ENCODE measurements at places on chromosomes 12 and 14.

DNA sequence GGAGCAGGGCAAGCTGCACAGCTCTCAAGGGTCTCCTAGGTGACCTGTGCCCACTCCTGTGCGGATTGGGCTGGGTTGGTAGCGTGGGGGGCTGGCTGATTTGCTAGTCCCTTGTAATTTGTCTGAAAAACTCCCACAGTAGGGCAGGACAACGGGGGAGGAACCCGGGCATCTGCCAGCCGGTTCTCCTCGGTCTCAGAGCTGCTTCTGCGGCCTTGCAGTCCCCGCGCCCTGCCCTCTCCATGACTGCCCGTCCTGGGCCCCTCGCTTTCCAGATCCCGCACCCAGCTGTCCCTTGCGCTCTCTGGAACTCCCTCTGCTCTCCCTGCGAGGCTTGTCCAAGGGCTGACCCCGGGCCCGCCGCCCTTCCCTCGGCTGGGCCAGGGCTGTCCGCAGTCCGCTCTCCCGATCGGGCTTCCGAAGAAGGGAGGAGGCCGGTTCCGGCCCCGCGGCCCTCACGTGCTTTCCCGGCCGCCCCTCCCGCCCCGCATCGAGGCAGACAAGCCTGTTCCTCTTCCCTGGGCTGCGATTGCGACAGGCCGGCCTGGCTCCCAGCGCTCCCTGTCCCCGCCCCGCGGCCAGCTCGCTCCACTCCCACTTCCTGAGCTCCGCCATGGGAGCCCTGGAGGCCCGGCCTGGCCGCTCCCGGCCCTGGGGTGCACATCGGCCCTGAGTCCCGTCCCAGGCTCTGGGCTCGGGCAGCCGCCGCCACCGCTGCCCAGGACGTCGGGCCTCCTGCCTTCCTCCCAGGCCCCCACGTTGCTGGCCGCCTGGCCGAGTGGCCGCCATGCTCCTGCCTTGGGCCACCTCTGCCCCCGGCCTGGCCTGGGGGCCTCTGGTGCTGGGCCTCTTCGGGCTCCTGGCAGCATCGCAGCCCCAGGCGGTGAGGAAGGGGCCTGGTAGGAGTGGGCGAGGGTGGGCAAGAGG lies at the start of gene LTBR:
Gene LTBR (plus strand): TSS at position 591 of the 927 bp plus-strand sequence. CDS start 197 bp downstream, at position 788.
- DNase-seq, result peak; percentile 95

GRCh38 chr12:129298921-129299320 lies 445.6 kb downstream of the GLT1D1 start:
- no peak for DNase-seq

- peak; percentile 94 for DNase-seq
Measured at GRCh38 chr12:124466216-124467128, 100.9 kb downstream of the NCOR2 start.

DNA sequence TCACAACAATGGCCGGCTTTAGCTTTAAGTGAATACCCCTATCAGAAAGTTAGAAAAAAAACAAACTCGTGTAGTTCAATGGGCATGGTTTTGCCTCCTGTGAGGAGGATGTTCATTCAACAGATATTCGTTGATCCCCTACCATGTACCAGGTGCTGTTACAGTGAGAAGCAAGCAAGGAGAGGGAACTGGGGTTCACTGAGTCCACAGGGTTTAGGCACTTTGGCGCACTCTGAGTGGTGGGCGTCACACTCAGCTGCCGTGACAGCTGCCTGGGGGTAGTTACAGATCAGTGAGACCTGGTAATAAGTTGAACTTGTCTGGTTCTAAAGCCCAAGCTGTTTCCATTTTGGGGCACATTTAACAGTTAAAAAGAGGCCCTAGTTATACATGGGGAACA lies 74.2 kb downstream of the PAPOLA start:
- no peak for DNase-seq

- DNase-seq, result no peak
Measured at GRCh38 chr12:22268973-22269372, 65.5 kb downstream of the ST8SIA1 start.

DNA sequence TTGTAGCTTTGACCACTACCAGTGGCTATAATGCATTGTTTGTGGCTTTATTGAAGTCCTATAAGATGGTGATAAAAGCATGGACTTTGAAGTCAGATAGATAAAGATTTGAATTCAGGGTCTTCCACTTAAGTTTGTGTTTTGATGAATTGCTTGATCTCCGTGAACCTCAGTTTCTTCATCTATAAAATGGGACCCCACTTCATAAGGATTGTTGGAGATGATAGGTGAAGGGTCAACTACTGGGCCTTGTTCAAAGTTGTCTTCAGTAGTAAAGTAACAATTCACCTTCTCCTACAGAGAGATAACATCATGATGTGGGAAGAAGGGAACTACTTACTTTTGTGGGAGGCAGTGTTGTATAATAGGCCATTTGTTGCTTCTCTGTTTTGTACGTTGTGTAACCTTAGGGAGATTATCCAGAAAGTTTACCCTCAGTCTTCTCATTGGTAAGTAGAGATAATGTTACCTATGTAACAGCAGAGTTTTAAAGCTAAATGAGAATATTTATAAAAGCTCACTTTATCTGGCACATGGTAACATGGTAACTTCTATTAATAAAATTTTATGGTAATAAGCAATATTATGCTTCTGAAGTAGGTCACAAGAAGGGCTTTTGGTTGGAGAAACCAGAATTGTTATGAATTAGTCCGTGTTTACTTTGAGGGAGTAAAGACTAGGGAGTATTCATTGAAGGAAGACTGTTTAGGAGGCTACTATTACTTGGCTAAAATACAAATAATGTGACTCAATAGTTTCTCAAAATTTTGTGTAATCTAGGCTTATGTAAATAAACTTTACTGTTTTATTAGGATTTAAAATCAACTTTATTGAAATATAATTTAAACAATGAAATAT lies 15.1 kb downstream of the ADIPOR2 start:
- DNase-seq, result no peak

DNA sequence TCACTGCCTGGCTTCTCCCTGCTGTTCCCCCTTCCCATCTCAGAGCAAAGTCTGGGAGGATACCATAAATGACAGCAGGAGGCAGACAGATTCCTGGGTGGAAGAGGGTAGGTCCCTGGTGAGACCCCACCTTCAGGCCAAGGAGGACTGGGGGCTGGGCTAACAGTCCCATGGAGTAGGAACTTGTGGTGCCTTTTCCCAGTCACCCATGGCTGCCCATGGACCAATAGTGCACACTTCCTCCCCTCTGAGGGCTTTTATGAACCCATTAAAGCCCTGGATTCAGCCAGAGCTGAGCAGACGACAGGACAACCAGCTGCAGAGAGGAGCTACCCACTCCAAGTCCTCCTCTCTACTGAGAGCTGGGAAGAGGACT lies 36.6 kb upstream of the OR5AU1 start:
- no peak for DNase-seq

DNA sequence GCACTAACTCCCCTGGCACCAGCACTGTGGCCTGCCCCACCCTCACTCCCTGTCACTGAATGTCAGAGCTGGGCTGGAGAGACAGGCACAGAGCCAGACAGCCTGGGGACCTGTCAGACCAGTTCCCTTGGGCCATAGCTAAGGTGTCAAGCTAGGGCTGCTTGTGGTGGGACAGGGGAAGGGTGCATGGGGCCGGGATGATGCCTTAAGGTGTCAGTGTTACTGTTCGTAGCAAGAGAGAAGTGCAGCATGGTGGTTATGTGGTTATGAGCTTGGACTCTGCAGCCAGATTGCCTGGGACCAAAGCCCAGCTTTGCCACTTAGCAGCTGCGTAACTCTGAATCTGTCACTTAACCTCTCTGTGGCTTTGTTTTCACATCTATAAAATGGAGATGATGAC lies 3.8 kb downstream of the RAPGEF3 start:
- no peak for DNase-seq

- no peak for DNase-seq
Measured at GRCh38 chr14:31902002-31902401, 175.1 kb upstream of the ARHGAP5 start.

DNA sequence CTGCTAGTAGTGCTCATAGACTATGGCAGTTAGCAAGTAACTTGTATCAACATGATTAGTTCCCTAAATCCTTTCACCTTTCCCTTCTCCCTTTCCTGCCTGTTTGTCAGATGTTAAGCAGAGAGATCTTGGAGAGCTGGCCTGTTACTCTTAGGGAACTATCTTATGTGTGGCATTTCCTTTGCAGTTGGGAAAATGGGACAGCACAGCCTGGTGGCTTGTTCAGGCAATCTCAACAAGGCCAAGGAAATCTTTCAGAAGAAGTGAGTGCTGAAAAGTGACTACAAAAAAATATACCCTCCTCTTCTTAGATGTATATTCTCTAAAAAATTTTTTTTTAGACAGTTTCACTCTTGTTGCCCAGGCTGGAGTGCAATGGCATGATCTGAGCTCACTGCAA lies 7.4 kb downstream of the PARP2 start:
- DNase-seq, result peak; percentile 11

GRCh38 chr14:101719708-101720107 lies 41.8 kb upstream of the PPP2R5C start:
- no peak for DNase-seq

DNA sequence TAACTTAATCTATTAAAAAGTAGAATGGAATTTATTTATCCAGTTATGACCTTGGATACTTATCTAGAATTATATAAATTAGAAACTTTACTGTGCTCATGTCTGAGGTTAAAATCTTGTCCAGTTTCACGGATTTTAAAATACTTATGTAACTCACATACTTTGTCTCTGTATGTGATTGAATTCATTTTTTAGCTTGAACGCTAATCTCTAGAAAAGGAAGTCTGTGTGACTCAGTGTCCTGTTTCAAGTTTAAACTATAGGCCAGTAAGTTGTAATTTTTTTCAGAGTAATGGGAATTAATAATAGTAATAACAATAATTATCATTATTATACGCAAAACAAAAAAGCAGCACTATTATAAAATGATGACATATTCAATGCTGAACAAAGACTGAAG lies 168.6 kb downstream of the CPNE8 start:
- no peak for DNase-seq

DNA sequence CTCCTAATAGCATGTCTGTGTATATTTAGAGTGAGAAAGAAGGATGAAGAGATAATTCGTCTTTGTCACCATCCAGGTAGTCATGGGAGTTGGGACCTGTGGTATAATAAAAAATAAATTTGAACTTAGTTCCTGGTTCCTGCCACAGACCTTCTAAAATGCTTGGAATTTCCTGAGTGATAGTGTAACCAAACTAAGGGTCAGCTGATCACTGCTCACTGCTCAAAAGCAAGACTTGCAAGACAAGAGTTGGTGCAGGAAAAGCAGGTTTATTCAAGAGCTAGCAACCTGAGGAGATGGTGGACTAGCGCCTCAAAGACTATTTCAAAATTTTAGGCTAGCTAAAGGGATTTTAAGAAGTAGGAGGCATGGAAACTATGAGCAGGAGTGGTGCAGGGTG lies 19.1 kb downstream of the ANG start:
- DNase-seq, result no peak

- DNase-seq, result no peak
Measured at GRCh38 chr14:104787736-104788135, 7.8 kb downstream of the AKT1 start.

DNA sequence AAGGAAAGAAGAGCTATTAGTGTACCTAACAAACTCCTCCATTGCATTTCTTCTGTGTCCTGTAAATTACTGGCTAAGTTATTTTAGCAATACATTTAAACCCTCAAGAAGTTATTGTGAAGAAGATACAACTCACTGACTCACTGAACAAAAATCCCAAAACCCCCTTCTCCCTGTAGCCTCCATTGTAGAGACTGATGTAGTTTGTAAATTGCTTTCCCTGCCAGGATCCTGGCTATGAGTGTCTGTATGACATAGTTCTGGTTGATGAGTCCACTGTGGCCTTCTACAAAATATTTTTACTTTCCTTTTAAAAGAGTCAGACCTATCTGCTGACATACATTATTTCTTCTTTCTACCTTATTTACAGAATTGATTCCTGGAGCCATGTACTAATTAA lies 155.6 kb downstream of the SLC6A15 start:
- peak; percentile 5 for DNase-seq

DNA sequence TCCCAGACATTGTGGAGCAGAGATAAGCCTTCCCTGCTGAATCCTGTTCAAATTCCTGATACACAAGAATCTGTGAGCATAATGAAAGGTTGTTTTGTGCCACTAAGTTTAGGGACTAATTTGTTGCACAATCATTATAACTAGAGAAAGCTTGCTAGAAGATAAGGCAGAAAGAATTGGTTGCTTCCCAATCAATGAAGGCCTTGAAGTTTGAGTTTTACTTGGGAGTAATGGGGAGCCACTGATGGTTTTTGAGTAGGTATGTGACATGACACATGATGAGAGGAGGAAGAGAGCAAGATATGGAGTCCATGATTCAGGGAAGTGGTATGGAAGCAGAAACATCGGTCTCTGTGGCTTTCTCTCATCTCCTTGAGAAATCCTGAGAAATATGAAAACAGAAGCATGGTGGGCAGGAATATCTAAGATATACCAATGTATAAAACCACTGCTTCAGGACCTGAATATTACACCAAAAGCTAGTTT lies 13.3 kb upstream of the TCP11L2 start:
- peak; percentile 41 for DNase-seq

DNA sequence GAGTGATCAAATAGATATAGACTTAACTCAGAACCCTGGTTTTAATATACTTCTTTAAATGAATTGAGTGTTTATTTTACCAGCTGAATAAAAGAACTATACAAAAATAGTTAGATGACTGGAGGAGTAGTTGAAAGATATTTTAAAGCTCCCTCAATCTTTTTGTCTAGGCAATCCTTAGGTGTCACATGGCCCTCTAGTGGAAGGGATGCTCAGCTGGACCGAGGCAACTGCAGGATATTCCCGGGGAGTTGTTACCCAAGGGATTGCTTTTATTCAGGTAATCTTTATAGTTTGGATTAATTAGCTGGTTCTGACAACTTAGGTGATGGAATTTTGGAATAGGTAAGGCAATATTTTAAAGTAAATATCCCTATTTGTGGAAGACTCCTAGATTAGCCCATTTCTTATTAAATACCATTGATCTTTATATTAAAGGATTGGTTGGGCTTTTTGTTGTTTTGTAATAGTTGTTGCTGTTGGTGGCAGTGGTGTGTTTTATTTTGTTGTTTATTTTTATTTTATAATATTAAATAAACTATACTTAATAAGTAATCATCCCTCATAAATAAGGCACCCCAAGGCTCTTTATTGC lies 57.1 kb downstream of the ZDHHC17 start:
- peak; percentile 61 for DNase-seq

- no peak for DNase-seq
Measured at GRCh38 chr14:68881396-68881795, 88.5 kb upstream of the ZFP36L1 start.

GRCh38 chr14:33019346-33019745 lies 80.7 kb downstream of the NPAS3 start:
- no peak for DNase-seq

DNA sequence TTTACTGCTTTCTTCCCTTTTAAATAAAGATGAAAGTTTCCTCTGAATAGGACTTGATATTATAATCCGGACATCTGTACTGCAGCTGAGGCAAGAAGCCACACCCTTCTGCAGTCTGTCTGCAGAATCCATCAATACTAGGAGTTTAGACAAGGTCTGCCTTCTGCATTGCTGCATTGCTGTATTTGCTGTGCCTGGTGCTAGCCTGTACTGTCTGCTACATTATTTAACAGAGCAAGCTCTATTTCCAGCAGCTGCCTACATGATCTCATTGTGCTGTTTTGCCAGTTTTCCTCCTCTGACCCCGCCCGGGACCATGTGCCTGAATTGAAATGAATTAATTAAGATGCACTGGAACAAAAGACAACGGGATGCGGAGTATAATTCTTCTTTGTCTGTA lies 1.7 kb downstream of the TUBA1A start:
- peak; percentile 5 for DNase-seq

Measured in ELR (cell line).